ENCODE measurements at places on chromosomes 1 and 21. TPM values are rescaled to one million over a fixed set of nuclear protein-coding genes. Genes with fewer than 3 reads are reported as not detected.

DNA sequence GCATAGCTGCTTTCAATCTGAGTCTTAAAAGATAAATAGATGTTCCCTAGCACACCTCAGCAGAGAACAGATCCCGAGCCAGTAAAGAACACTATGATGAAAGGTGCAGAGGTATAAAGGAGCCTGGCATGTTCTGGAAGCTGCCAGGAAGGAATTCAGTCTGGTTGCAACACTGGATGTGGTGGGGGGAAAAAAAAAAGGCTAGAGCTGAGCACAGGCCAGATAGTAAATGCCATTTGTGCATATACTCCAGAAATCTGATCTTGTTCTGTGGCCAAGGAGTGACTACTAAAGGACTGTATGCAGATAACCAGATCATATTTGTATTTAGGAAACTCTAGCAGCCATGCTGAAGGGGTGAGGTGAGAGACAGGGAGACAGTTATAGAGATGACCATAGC is 240.3 kb downstream of the VAV3 start:
- peak; percentile 53 for DNase-seq

DNA sequence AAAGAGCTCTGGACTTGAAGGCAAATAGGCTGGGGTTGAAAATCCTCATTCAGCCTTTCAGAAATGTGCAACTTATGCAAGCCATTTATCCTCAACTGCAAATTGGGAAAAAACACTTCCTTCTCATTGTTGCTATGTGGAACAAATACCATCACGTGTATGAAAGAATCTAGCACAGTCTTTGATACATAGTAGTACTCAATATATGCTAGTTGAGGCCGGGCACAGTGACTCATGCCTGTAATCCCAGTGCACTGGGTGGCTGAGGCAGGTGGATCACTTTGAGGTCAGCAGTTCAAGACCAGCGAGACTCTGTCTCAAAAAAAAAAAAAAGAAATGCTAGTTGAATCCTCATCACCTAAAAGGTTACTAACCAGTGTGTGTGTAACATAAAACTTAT is 8.2 kb downstream of the PI4KB start:
- DNase-seq = no peak

DNA sequence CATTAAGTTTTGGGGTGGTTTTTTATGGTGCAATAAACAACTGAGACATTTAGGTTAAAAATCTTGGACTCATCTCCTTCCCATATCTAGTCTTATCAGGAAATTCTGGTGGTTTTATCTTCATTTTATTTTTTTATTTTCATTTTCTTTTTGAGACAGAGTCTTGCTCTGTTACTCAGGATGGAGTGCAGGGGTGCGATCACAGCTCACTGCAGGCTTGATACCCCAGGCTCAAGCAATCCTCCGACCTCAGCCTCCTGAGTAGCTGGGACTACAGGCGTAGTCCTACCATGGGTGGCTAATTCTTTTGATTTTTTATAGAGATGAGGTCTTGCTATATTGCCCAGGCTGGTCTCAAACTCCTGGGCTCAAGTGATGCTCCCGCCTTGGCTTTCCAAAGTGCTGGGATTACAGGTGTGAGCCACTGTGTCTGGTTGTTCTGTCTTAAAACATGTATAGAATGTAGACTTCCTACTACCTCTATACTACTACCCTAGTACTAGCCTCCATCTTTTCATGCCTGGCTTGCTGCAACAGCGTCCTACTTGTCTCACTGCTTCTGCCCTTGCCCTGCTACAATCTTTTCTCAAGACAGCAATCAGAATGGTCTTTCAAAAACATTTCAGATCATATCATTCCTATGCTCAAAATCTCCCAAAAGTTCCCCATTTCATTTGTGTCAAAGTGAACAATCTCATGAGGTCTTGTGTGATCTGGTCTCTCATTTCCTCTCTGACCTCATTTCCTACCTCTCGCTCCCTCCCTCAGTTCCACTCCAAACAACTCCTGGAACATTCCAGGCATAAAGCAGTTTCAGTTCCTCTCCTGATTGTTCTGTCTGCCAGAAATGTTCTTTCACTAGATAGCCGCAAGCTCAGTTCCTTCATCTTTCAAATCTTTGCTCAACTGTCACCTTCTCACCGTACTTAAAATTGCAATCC is 5.9 kb upstream of the FCGR2A start:
- DNase-seq = no peak

- no peak for DNase-seq
These were observed 1.1 kb upstream of the POMGNT1 start for GRCh38 chr1:46199233-46199749.

DNA sequence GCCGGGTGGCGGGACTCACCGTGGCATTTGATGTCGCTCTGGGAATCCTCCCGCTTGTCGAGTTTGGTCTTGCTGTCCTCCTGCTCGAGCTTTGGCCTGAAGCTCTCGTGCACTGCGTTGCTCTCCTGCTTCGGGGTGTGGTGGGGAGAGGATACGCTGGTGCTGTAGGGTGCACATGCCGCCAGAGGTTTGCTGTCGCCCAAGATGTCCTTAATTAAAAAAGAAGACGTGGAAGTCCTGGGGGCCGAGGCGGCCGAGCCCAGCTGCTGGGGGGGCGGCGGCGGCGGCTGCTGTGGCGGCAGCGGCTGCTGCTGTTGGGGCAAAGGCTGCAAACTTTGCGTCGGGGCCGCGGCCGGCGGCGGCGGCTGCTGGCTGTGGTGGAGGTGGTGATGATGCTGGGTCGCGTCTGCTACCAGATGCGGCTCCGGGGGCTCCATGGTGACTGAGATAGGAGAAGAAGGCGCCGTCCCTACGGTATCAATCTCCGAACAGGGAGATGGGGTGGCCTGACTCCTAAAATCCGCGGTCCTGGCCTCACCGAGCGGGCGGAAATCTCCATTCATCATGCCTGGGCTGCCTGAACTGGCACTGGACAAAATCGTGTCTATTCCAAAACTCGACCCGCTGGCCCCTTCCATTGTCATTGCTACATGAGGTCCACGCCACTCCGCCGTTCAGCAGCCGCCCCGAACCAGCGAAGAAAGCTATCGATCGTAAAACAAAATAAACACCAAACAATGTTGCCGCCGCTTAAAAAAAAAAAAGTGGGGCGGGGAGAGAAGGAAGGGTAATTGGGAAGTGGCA is at the start of gene BARHL2:
BARHL2 (minus strand) TSS at position 751 of the 804 bp plus-strand sequence; CDS start at position 644, 107 bp downstream.
- no peak for DNase-seq

DNA sequence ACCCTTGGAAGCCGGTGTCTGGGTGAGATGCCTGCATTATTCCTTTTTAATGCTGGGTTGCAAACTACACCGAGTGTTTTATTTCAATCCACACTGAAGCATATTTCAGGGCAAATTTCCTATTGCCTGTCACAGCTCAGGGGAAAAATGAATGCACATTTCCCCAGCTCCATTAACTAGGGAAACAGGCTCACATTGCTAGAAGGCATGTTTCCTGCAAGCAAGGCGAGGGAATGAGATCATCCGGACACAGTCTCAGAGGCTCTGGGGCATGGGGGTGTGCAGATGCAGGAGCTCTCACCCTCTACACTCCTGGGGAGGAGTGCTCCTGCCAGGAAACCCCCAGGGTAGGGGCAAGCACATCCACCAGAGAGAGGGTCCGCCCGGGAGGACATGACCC is 24.6 kb downstream of the SYT2 start:
- DNase-seq = no peak

DNA sequence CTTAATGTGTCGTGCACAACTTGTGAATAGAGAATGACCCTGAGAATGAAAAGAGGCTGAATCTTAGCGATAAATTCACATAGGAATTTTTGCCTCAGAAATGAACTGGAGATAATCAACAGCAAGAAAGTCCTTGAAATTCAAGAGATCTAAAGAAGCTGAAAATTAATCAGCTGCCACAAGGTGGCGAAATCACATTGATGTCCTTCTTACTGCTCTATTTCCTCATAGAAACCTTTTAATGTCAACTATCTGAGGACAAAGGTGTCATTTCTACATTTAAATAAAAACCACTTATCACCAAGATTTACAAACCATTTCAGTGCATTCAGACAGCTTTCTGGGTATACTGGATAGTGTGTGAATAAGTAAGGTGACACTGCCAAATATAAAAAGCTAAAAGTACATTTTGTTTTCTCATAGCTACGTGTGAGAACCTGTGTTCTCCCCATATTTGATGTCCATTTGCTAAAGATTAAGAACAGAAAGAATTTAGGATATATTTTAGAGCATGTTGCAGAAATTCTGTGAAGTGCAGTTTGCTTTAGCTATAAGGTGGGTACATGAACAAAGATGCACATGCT is 485.3 kb upstream of the PTBP2 start:
- peak; percentile 70 for DNase-seq

GRCh38 chr1:234659538-234659937 is 49.6 kb upstream of the IRF2BP2 start:
- peak; percentile 94 for DNase-seq

UAP1 gene
- total RNA-seq = 457 TPM

TFB2M gene
- 20.6 TPM for total RNA-seq

CHRM3 gene
- not detected for total RNA-seq

Measured in GM23248 (cell line).